ENCODE measurements at places on chromosomes 5 and 9. TPM values are rescaled to one million over a fixed set of nuclear protein-coding genes. Genes with fewer than 3 reads are reported as not detected.
A peak's percentile ranks its signal among the peaks of the same experiment; 100 is the strongest.

PCDH1 gene
- 18.1 TPM for polyA plus RNA-seq

STING1 gene
- polyA plus RNA-seq = 40.8 TPM

RANBP17 gene
- 9.3 TPM for polyA plus RNA-seq

CORO2A gene
- 0.20 TPM for polyA plus RNA-seq

TRIM36 gene
- polyA plus RNA-seq = 2.5 TPM

IRX2 gene
- not detected for polyA plus RNA-seq

ANKRD31 gene
- polyA plus RNA-seq = 0.06 TPM

ANKRD18B gene
- polyA plus RNA-seq = 0.21 TPM

DNA sequence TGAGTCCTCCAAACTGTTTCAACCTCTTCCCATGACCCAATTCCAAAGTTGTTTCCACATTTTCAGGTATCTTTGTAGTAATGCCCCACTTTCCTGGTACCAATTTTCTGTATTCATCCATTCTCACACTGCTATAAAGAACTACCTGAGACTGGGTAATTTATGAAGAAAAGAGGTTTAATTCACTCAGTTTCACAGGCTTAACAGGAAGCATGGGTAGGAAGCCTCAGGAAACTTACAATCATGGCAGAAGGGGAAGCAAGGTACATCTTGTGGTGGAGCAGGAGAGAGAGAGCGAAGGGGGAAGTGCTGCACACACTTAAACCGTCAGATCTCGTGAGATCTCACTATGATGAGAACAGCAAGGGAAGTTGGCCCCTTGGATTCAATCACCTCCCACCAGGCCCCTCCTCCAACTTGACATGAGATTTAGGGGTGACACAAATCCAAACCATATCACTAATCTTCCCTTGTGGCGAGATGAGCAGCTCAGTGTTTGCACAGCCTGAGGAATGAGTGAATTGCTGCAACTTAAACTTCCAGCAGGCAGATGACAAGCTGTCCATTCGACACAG is 42.9 kb downstream of the TRIP13 start:
- DNase-seq = no peak
- no peak overlapping the region for H3K4me3 ChIP-seq
- H3K4me1 ChIP-seq = no peaks in the 10 kb centered on the region
- no peaks in the 10 kb centered on the region for H3K36me3 ChIP-seq
- no peak overlapping the region for H3K27ac ChIP-seq

DNA sequence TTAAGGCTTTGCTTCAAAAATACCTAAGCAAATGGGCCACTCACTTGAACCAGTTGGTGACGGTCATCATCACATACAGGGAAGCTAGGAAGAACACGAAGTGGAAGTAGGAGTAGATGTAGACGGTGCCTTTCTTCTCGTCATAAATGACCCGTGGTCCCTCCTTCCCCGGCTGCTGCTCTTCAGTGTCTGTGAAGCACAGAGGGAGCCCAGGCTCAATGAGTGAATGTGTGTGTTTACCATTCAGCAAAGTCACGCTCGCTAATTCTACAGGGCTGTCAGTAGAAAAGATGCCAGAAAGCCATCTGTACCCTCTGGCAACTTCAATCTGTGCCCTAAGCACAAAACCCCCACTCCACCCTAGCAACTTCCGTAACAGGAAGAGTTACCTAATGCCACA is 109.8 kb downstream of the SERINC5 start:
- H3K4me3 ChIP-seq = no peak overlapping the region
- no peak overlapping the region for H3K27ac ChIP-seq
- peak; percentile 67 for DNase-seq
- H3K36me3 ChIP-seq = peaks cover 45% of the 10 kb centered on the region
- no peaks in the 10 kb centered on the region for H3K27me3 ChIP-seq
- peaks cover 20% of the 10 kb centered on the region for H3K4me1 ChIP-seq

- no peaks in the 10 kb centered on the region for H3K27me3 ChIP-seq
- no peak for DNase-seq
- no peak overlapping the region for H3K27ac ChIP-seq
- H3K4me1 ChIP-seq = no peaks in the 10 kb centered on the region
- H3K4me3 ChIP-seq = no peak overlapping the region
Measured at GRCh38 chr5:26026044-26026443, 1012.3 kb downstream of the CDH9 start.

- no peaks in the 10 kb centered on the region for H3K4me1 ChIP-seq
- H3K27ac ChIP-seq = no peak overlapping the region
- H3K4me3 ChIP-seq = no peak overlapping the region
- H3K36me3 ChIP-seq = no peaks in the 10 kb centered on the region
- H3K27me3 ChIP-seq = peaks cover 8% of the 10 kb centered on the region
Measured at GRCh38 chr5:139810341-139811273, 15.0 kb downstream of the PSD2 start.

DNA sequence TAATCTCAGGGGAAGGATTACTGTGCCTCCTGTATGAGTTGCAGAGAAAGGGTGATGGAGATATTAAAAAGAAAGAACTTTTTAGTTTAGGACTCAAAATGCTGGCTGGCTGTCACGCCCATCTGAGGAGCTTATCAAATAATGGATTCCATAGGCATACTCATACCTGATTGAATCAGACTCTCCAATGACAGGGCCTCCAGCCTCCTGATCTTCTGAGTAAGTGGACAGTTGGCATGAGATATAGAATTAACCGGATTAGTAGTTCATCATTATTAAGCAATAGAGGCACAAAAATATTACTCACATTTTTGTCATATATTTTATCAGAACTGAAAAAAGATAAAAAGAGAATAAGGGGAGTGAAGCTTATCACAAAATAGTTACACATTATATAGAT is 157.0 kb upstream of the RASA1 start:
- H3K36me3 ChIP-seq = no peaks in the 10 kb centered on the region
- no peak for DNase-seq
- H3K27ac ChIP-seq = no peak overlapping the region

- no peak overlapping the region for H3K4me3 ChIP-seq
- no peak overlapping the region for H3K27ac ChIP-seq
- H3K36me3 ChIP-seq = no peaks in the 10 kb centered on the region
- no peak for DNase-seq
- no peaks in the 10 kb centered on the region for H3K27me3 ChIP-seq
Measured at GRCh38 chr9:106291786-106292185, 571.2 kb upstream of the ZNF462 start.

GRCh38 chr5:56814361-56814962 is 887 bp upstream of the MAP3K1 start:
- peak; percentile 61 for DNase-seq
- H3K36me3 ChIP-seq = no peaks in the 10 kb centered on the region
- H3K27me3 ChIP-seq = peaks cover 6% of the 10 kb centered on the region
- peaks cover 6% of the 10 kb centered on the region for H3K4me1 ChIP-seq
- H3K4me3 ChIP-seq = peak overlapping the region; percentile 79
- peak overlapping the region; percentile 50 for H3K27ac ChIP-seq

DNA sequence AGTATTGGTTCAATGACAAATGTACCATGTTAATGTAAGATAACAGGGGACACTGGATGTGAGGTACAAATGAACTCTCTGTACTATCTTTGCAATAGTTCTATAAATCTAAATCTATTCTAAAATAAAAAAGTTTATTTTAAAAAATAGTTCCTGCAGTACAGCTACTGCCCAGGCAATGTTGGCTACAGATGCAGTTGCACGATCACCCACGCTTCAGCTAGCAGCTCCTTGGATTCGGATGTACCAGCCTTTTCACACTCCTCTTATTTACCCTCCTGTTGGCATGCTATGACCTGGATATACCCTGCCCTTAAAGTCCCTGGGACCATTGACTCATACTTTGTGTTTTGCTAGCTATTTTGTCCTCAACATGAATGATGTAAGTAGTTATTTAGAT is 185.4 kb upstream of the SMARCA2 start:
- no peak for DNase-seq
- no peaks in the 10 kb centered on the region for H3K27me3 ChIP-seq

- H3K4me3 ChIP-seq = no peak overlapping the region
- no peak overlapping the region for H3K27ac ChIP-seq
- no peak for DNase-seq
- no peaks in the 10 kb centered on the region for H3K36me3 ChIP-seq
Measured at GRCh38 chr9:111176511-111176910, 138.2 kb upstream of the LPAR1 start.

GRCh38 chr9:136977223-136977622 is at the start of gene PTGDS:
Gene PTGDS, plus strand, starts transcription at chr9:136977504. Its CDS starts 75 bp downstream, at chr9:136977579.
- H3K36me3 ChIP-seq = no peaks in the 10 kb centered on the region
- peak; percentile 71 for DNase-seq
- H3K27ac ChIP-seq = no peak within 1 kb of the TSS
- H3K4me3 ChIP-seq = peak within 1 kb of the TSS; percentile 37

DNA sequence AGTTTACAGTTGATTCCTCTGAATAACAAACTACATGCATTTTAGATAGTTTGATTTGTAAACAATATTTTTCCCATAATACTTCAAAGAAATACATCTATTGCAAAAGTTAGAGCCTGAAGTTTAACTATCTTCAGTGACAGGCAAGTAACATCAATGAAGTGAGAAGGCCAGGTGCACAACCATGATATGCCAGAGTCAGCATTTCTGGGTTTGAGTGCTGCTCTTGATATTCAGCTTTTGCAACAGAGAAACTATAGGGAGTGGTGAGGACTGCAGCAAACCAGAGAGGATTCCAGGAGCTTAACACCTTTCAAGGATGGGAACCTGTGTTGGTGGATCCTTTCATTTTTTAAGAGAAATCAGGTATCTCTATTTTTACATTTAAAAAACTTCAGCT is 79.4 kb upstream of the RASEF start:
- H3K27me3 ChIP-seq = no peaks in the 10 kb centered on the region
- H3K36me3 ChIP-seq = no peaks in the 10 kb centered on the region
- no peak overlapping the region for H3K27ac ChIP-seq
- H3K4me1 ChIP-seq = no peaks in the 10 kb centered on the region
- no peak overlapping the region for H3K4me3 ChIP-seq

DNA sequence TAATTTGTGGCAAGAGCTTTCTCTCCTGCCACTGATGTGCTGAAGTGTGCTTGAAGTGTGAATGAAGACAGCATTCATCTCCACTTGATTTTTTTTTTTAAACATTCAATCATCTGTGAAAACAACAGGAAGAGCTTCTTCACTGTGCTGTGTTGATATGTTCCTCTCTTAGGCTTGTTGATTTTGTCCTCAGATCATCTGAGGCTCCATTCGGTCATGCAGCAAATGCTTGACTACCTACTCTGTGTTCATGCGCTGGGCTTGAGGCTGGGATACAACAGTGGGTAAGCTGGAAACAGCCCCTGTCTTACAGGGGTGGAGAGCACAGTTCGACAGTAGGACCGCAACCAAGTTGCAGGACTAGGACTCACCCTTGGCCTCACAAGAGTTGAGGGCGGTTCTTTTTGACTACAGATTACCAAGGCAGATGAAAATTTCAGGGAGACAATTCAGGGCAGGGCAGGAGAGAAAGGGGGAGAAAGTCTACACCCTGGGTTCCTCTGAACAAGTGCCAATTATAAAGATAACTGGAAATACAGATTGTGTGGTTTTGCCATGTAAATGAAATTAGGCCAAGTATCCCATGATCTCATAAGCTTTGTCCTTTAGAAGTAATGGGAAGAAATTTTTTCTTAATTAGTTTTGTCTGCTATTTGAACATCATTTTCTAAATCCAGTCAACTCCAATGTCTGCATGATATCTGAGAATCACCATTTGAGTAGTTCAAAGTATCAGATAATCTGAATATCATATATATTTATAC is 31.0 kb upstream of the F2R start:
- H3K4me3 ChIP-seq = no peak overlapping the region
- no peak for DNase-seq
- H3K27ac ChIP-seq = no peak overlapping the region

DNA sequence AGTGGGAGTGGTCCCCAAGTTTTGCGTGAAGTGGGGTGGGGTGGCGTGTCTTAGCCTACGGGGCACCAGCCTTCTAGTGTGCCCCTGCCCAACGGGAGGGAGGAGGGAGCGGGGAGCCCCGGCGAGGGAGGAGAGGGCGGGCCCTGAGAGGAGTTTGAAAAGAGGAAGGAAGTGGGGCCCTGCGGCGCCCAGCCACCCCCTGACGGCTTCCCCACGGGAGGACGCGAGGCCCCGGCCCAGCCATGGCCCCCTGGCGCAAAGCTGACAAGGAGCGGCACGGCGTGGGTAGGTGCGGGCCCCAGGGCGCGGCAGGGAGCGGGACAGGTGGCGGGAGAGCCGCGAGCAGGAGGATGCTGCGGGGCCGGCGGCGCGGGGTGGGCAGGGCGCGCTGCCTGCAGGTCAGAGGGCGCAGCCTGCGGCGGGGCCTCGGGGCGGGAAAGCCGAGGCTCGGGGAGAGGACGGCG is at the start of gene DOCK2:
TSS of gene DOCK2 (plus strand) at position 191 of the 464 bp plus-strand sequence. CDS start at position 243, 52 bp downstream.
- no peak within 1 kb of the TSS for H3K27ac ChIP-seq
- DNase-seq = peak; percentile 41
- no peaks in the 10 kb centered on the region for H3K4me1 ChIP-seq
- H3K4me3 ChIP-seq = peak within 1 kb of the TSS; percentile 25
- H3K27me3 ChIP-seq = peaks cover 17% of the 10 kb centered on the region
- no peaks in the 10 kb centered on the region for H3K36me3 ChIP-seq

DNA sequence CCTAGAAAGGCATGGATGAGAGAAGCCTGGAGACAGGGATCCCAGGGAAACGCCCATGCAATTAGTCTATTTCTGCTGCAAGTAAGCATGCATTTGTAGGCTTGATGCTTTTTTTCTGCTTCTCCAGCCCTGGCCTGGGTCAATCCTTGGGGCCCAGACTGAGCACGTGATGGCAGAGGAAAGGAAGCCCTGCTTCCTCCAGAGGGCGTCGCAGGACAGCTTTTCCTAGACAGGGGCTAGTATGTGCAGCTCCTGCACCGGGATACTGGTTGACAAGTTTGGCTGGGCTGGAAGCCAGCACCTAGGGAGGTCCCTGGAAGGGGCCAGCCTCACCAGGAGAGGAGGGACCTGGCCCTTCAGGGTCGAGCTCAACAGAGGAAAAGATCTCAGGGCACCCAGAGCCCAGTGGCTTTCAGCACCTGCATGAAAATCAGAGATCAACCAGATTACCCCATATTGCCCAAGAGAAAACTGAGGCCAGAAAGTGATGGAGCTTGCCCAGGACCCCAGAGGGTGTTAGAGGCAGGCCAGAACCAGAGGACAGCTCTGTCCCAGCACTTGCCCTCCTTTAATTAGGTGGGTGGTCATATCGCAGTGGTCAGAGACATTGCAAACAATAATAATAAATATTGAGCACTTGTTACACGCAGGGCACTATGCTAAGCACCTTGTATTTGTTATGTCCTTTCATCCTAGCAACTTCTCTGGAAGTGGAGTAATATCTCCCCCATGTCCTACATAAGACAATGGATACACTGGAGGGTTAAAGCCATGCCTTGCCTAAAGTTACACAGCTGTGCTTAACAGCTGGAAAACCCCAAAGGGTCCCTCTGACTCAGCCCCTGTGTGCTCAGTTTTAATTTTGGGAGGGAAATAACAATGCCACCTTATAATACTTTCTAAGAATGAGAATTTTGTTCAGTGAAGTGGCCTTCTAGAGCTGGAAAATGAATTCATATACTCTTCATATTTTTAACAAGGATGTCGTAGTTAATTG is 67.1 kb downstream of the KLF4 start:
- H3K27ac ChIP-seq = no peak overlapping the region
- H3K4me1 ChIP-seq = peaks cover 27% of the 10 kb centered on the region
- no peak overlapping the region for H3K4me3 ChIP-seq
- no peaks in the 10 kb centered on the region for H3K36me3 ChIP-seq

Measured in muscle of leg (tissue), 16 donors.